Vagina (tissue), 2 donors: ENCODE measurements at places on chromosomes 1 and 21.

DNA sequence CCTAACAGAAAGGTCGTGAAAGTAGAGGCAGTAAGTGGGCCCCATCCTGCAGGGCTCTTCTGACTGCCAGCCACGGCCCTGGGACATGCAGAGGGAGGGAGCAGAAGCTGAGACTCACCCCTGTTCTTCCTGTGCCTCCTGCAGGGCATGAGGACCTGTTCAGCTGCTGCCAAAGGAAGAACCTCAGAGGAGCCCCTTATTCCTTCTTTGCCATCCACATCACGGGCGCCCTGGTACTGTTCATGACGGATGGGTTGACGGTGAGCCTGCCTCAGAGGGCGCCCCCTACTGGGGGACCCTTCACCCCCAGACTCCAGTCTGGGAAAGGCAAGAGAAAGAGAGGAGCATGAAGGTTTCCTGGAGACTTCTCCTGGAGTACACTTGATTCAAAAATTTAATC is 47.1 kb downstream of the ELK4 start:
- no peak overlapping the region for H3K4me3 ChIP-seq
- peak; percentile 54 for DNase-seq
- peaks cover 22% of the 10 kb centered on the region for H3K4me1 ChIP-seq
- no peaks in the 10 kb centered on the region for H3K27me3 ChIP-seq
- no peaks in the 10 kb centered on the region for H3K36me3 ChIP-seq

- no peaks in the 10 kb centered on the region for H3K27me3 ChIP-seq
- no peak for DNase-seq
- H3K4me3 ChIP-seq: no peak overlapping the region
- no peak overlapping the region for H3K27ac ChIP-seq
- no peaks in the 10 kb centered on the region for H3K36me3 ChIP-seq
Measured at GRCh38 chr21:29293495-29293894, 5.2 kb upstream of the BACH1 start.

- H3K36me3 ChIP-seq: peaks cover 6% of the 10 kb centered on the region
- H3K4me3 ChIP-seq: peak overlapping the region; percentile 77
Measured at GRCh38 chr1:181089676-181090544, 1.4 kb downstream of the IER5 start.

- no peaks in the 10 kb centered on the region for H3K27me3 ChIP-seq
- DNase-seq: no peak
- no peak overlapping the region for H3K4me3 ChIP-seq
- no peaks in the 10 kb centered on the region for H3K36me3 ChIP-seq
Measured at GRCh38 chr1:145804235-145805045, 19.5 kb downstream of the RNF115 start.

GRCh38 chr1:116257836-116258235 is 115.2 kb upstream of the ATP1A1 start:
- H3K27ac ChIP-seq: no peak overlapping the region
- H3K36me3 ChIP-seq: no peaks in the 10 kb centered on the region
- peaks cover 14% of the 10 kb centered on the region for H3K4me1 ChIP-seq

- no peak for DNase-seq
- H3K4me1 ChIP-seq: peaks cover 19% of the 10 kb centered on the region
- H3K27ac ChIP-seq: no peak overlapping the region
Measured at GRCh38 chr1:160192234-160192633, 1.9 kb downstream of the CASQ1 start.

- H3K36me3 ChIP-seq: no peaks in the 10 kb centered on the region
- DNase-seq: no peak
- H3K4me3 ChIP-seq: no peak overlapping the region
- H3K27me3 ChIP-seq: no peaks in the 10 kb centered on the region
Measured at GRCh38 chr1:67084765-67085318, 30.9 kb upstream of the SLC35D1 start.

DNA sequence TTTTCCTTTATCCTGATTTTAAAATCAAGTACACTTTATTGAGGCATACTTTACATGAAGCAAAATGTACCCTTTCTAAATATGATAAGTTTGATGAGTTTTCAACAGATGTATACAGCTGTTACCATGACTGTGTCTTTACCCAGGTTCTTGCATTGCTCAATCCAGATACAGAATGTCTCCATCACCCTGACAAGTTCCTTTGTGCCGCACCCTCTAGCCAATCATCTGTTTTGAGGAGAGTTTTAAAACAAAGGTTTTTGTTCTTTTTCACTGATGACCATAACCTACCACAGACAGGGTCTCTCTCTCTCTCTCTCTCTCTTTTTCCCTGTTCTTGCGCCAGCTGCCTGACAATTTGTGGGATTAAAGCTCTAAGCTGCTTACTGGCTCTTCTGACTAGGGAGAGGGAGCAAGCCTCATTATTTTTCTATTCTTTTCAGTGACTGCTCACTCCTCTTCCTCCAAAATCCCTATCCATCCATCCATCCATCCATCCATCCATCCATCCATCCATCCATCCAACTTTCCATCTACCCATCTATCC is 1.2 kb upstream of the KCNE1 start:
- no peaks in the 10 kb centered on the region for H3K27me3 ChIP-seq
- peaks cover 8% of the 10 kb centered on the region for H3K4me1 ChIP-seq
- no peak overlapping the region for H3K4me3 ChIP-seq
- no peak for DNase-seq
- H3K36me3 ChIP-seq: no peaks in the 10 kb centered on the region
- no peak overlapping the region for H3K27ac ChIP-seq
